CD4-positive, alpha-beta T cell treated with Interleukin-1 beta for 1 hour (primary cell): ENCODE measurements at places on chromosomes 13 and 19.

GRCh38 chr13:18949970-18950369 lies 231.7 kb downstream of the TUBA3C start:
- DNase-seq, result no peak

GRCh38 chr13:21033212-21033840 lies 28.1 kb downstream of the LATS2 start:
- no peak for DNase-seq

- no peak for DNase-seq
These were observed 22.4 kb upstream of the ARHGEF18 start for GRCh38 chr19:7326105-7326877.

- DNase-seq, result peak; percentile 55
These were observed 6.4 kb downstream of the TNFSF14 start for GRCh38 chr19:6663236-6664201.

DNA sequence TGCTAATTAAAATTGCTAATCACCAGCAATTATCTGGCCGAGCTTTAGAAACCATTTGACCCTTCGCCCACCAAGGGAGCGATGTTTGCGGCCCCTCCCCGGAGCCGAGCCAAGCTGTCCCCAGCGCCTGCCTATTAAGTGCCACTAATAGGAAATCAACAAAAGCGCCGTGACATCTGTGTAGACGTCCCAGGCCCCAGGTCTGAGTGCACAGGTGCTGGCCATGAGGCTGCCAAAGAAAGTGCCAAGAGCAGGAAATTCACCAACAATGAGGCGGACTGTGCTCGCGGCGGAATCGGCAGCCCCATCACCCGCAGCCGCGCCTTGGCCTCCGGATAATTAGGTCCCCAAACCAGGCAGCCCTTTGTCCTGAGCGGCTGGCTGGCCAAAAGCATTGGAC lies 44.5 kb upstream of the SPACA7 start:
- DNase-seq, result no peak

DNA sequence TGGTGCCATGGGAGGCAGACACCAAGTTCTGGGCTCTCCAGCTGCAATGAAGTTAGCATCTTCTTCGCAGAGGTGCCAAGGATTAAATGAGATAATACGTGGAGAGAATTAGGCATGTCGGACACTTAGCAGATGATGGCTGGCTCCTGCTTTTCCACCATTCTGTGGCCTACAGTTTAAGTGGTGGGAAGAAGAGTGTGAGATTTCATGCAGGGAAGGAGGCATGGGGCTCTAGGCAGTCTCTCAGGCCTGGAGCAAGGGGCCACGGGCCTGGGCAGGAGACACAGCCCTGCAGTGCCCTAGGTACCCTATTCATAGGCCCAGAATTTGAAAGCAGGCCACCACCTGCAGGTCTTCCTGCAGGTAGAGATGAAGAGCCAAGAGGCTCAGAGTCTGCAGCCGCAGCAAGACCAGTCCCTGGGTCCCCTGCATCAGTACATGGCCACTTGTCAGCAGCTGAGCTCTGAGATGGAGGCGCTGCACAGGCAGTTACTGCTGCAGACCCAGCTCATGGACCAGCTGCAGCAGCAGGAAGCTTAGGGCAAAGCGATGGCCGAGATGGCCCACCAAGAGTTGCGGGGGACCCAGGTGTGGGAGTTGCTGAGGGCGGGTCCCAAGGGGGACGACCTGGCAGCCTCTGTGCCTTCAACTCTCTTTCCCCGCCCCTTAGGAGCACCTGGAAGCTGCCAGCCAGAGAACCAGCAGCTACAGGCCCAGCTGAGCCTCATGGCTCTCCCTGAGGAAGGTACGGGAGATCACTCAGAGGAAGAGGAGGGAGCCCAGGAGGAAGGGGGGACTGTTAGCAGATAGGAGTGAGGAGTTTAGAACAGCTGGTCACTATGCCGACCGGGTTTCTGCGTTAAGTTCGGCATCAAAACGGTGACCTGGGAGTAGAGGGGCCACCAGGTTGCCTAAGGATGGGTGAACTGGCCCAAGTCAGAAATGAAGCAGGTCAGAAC lies 33.2 kb upstream of the ZNF492 start:
- DNase-seq, result no peak

- DNase-seq, result no peak
These were observed 20.8 kb upstream of the ZNF835 start for GRCh38 chr19:56692206-56692895.

- DNase-seq, result no peak
These were observed 359.8 kb downstream of the LMO7 start for GRCh38 chr13:75995966-75996365.

DNA sequence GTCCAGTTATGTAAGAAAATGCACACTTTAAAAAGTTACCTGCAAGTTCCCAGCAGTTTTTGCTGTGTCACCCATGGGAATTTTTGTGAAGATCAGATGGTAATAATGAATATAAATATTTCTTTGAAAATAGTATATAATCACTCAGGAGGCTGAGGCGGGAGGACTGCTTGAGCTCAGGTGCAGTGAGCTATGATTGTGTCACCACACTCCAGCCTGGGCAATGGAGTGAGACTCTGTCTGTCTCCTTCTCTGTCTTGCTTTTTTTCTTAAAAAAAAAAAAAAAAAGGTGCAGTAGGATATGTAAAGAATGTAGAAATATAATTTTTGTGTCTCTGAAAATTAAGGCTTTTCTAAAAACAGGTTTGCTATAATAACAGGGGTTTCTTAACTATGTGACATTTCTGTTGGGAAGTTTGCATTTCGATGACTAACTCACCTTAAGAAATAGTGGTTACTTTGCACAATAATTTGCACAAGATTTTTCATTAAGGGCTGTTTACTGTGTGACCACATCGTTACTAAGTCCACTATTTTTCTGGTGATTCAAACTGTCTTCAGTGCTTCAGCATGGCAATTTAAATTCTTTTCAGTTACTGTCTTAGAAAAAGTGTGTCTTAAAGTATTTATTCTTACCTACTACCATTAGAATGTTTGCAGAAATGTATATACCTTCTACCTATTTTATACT lies 37.3 kb downstream of the DNAJC3 start:
- DNase-seq, result no peak

DNA sequence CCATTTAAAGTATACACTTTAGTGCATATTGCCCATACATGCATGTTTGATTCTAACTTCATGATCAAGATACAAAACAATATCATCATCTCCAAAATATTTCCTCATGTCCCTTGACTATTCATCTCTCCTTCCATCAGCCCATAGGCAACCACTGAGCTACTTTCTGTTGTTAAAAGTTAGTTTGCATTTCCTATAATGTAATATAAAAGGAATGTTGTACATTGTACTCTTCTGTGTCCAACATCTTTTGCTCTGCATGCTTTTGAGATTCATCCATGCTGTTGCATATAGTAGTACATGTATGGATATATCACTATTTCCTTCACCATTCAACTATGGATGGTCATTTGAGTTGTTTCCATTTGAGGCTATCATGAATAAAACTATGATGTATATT lies 74.7 kb downstream of the ITGBL1 start:
- DNase-seq, result no peak

- DNase-seq, result no peak
These were observed 5.9 kb downstream of the PTBP1 start for GRCh38 chr19:803099-803561.

DNA sequence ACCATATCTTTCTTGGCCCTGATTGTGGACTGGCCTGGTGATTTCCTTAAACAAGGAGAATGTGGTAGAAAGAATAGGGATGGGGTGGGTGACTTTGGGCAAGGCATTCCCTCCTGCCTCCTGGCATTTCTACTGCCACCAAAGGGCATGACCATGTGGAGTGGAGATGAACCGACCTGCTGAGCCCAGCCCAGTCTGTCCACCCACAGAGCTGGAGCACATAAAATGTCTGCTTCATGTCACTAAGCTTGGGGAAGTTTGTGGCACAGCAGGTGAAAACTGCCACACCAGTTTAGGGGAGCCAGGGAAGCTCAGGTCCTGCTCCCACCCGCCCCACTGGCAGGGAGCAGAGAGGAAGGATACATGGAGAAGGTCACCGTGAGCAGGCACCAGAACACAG lies 6.3 kb downstream of the TMEM161A start:
- DNase-seq, result no peak

- DNase-seq, result no peak
These were observed 4.4 kb downstream of the TRIR start for GRCh38 chr19:12730064-12730463.

- DNase-seq, result peak; percentile 48
These were observed 155.5 kb downstream of the TBC1D4 start for GRCh38 chr13:75326173-75327134.

DNA sequence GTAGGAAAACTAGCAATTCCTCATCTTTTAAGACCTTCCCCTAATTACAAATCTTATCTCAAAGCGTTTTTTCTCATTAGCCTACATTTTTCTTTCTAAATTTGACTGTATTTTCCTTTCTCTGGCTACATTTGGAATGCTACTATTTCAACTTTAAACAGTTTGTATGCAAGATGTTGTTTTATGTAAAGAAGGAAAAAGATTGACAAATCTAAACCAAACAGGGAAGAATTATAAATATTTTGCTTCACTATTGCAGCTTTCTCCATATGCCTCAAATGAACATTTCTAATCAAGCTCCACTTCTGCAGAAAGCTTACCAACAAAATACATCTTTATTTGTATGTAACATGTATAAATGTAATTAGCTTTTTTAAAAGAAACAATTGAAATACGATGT lies 156.2 kb downstream of the MZT1 start:
- no peak for DNase-seq

- no peak for DNase-seq
These were observed 138.0 kb downstream of the ENOX1 start for GRCh38 chr13:43648733-43649132.

DNA sequence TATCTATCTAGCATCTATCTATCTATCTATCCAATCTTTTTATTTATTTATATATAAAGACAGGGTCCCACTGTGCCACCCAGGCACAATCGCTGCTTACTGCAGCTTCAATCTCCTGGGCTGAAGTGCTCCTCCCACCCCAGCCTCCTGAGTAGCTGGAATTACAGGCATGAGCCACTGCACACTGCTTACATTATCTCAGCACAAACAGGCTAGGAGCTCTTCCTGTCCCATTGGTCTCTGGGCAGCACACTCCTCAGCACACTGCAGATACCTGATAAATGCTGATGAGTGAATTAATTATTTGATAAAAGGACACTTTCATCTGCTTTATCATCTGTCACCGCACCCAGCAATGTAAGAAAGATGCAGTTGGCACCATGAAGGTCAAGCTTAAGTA lies 16.1 kb downstream of the ZNF562 start:
- no peak for DNase-seq

DNA sequence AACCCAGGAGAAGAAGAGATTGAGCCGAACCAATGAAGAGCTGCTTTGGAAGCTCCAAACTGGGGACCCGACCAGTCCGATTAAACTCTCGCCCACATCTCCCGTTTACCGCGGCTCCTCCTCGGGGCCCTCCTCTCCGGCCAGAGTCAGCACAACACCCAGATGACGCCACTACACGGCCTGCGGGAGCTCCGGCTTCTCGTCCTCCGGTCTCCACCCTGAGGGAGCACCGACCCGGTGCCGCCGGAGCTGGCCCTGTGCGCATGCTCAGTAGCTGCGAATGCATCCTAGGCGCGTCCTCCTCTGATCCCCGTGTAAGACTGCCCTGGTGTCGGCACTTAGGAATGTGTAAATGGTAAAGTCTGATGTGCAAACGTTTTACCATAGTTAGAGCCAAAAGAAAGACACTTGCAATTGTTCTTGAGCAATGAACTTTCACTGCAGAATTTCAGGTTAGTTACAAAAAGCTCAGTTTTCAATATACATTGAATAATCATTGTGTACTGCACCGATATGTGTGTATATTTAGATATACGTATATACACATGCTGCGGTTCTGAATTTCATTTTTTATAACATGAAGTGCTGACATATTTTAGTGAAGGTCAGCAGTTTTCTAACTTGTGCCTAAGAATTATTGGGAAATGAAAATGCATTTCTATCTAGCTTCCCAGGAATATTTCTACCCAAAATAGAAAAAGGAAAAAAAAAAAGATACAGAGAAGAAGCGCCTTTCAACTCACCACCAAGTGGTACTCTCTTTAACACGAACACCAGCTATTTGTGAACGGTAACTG lies 92.2 kb downstream of the SLC7A1 start:
- no peak for DNase-seq

GRCh38 chr19:44723299-44723951 lies 24.5 kb downstream of the CEACAM16 start:
- DNase-seq, result no peak

- DNase-seq, result no peak
These were observed 185.8 kb downstream of the B3GLCT start for GRCh38 chr13:31385540-31385939.

- no peak for DNase-seq
These were observed 25.3 kb downstream of the LMO7 start for GRCh38 chr13:75661443-75661842.

DNA sequence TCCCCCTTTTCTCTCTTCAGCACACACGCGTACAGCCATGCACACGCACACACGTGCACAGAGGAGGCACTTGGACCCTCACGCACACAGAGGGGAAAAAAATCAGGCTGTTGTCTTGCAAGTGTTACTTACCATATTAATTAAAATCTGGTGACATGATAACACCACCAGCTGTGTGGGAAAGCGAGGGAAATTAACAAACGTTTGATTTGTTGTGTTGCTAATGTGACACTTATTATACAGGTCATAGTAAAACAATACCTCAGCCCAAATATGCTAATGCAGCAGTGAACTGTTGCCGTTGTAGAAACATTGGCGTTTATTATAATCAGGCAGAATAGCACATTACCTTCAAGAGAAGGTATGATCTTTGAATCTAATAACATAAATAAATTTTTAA lies 211.7 kb downstream of the TEX29 start:
- DNase-seq, result no peak

GRCh38 chr19:46574533-46574932 lies 26.6 kb upstream of the CALM3 start:
- DNase-seq, result peak; percentile 26

DNA sequence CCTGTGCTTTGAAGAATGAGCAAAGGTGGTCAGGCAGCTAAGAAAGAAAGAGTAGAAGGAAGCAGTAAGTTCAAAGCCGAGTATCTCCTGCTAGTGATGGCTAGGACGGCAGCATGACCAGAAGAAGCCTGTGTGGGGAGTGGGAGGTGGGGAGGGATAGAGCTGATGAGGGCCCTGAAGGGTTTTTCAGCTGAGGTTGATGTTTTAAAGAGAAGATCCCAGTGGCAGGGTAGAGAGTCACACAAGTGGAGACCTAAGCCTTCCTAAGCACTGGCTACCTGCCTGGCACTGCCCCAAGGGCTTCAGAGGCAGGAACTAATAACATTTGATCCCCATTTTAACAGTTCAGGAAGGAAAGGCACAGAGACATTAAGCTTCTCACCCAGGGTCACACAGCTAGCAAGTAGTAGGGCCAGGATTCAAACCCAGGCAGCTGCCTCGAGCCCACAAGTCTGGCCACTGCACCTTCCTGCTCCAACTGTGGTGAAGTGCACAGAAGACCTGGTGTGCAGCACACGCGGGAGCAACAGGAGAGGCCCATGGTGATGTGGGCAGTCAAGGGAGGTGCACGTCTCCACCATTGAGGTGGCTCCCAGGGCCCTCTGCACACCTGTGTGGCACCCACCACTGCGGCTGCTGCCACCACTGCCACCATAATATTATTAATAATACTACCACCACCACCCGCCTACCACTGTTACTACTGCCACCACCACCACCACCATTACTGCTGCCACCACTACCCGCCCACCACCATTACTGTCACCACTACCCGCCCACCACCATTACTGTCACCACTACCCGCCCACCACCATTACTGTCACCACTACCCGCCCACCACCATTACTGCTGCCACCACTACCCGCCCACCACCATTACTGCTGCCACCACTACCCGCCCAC lies 22.1 kb downstream of the CUL4A start:
- no peak for DNase-seq

- DNase-seq, result no peak
These were observed 8.5 kb upstream of the FRY start for GRCh38 chr13:32023096-32023495.

- DNase-seq, result no peak
These were observed 85.2 kb downstream of the EDNRB start for GRCh38 chr13:77833331-77833863.
